Activated CD4-positive, alpha-beta memory T cell treated with anti-CD3 and anti-CD28 coated beads, Interleukin-2, amount 10 ng/mL, durations not matched to agents 7 days and 5 days (primary cell): ENCODE measurements at places on chromosomes 6 and 20.

DNA sequence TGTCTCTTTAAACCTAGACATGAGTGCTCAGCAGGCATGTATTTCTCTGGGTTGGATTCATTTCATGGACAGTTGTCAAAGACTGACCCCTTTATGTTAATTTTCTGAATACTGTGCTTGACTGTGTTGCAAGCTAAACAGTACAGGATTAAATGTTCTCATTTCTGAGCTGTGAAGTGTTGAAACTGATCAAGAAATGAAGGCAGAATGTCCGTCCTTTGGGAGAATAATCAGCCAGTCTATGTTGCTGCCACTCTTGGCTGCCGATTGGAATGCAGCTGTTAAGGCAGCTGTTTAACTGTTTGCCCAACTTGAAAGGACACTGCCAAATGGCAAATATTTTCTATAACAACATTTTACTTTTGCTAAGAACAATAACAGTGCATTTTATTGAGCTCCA, 87.3 kb downstream of the CEP57L1 start:
- no peaks in the 10 kb centered on the region for H3K36me3 ChIP-seq
- no peak for DNase-seq
- no peaks in the 10 kb centered on the region for H3K4me1 ChIP-seq
- no peak overlapping the region for H3K4me3 ChIP-seq
- H3K27me3 ChIP-seq: peaks cover 54% of the 10 kb centered on the region

DNA sequence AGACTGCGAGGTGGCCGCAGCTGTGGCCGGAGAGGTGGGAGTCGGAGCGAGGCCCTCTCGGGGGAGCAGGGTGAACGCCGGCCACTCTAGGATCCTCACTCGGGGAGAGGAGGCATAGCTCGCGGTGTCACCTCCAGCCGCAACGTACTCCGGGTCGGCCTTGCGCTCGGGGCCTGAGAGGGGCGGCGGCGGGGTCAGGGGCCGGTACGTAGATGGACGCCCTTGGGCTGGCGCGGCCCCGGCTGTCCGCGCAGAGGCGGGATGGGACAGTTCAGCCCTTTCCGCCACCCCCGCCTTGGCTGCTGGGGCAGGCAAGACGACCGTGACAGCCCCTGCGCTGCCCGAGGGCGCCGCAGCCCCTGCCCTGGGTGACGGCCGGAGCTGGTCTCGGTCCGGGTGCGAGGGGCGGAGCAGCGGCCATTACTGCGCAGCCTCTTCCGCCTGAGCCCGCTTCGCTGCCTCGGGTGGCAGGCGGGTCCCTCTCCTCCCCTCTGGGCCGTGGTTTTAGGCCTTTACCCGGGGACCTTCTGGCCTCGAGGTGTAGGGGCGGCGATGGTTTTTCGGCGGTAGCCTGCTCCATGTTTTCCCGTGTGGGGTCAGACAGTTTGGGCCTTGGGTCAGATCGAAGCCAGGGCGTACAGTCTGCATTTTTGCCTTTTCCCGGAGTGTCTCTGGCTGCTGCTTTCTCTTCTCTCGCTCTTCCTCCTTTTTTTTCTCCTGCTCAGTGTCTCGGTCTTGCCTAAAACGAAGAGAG, 405 bp downstream of the RNF146 start:
- peak; percentile 59 for DNase-seq
- peaks cover 8% of the 10 kb centered on the region for H3K36me3 ChIP-seq
- peaks cover 4% of the 10 kb centered on the region for H3K27me3 ChIP-seq
- peak overlapping the region; percentile 98 for H3K4me3 ChIP-seq

DNA sequence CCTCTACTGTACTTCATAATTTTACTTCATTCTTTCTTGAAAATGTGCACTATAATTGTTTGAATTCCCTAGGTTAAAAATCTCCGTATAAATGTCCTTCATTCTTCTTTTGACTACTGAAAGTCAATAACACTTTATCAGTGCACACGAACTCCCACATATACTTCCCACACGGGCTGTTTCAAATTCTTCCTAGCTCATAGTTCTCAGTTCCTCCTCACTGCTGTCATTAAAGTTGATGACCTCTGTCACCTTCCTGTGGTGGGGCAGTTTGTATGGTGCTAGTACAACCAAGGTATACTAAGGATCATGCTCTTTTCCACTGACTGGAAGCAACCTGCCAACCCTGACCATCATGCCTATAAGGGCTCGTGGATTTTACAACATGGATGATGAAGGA, 40.0 kb upstream of the CD2AP start:
- DNase-seq: no peak
- no peaks in the 10 kb centered on the region for H3K36me3 ChIP-seq
- no peaks in the 10 kb centered on the region for H3K4me1 ChIP-seq
- H3K4me3 ChIP-seq: no peak overlapping the region

DNA sequence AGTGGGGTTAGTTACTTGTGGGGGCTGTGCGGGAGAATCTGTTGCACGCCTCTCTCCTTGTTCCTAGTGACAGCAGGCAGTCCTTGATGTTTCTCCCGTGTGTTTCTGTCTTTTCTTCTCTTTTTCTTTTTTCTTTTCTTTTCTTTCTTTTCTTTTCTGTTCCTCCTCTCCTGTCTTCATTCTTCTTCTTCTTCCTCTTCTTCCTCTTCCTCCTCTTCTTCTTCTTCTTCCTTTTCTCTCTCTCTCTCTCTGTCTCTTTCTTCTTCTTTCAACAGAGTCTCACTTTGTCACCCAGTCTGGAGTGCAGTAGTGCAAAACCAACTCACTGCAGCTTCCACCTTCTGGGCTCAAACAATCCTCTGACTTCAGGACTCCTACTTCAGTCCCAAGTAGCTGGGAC, 6.8 kb upstream of the AIG1 start:
- no peak overlapping the region for H3K27ac ChIP-seq
- H3K27me3 ChIP-seq: no peaks in the 10 kb centered on the region
- no peak overlapping the region for H3K4me3 ChIP-seq
- no peaks in the 10 kb centered on the region for H3K36me3 ChIP-seq
- peaks cover under 1% of the 10 kb centered on the region for H3K4me1 ChIP-seq
- DNase-seq: no peak

GRCh38 chr6:107275330-107275865, 160.1 kb upstream of the BEND3 start:
- no peaks in the 10 kb centered on the region for H3K27me3 ChIP-seq
- no peak overlapping the region for H3K4me3 ChIP-seq
- no peaks in the 10 kb centered on the region for H3K4me1 ChIP-seq

- no peaks in the 10 kb centered on the region for H3K36me3 ChIP-seq
- no peak overlapping the region for H3K4me3 ChIP-seq
- peaks cover 13% of the 10 kb centered on the region for H3K27me3 ChIP-seq
- no peak for DNase-seq
- no peaks in the 10 kb centered on the region for H3K4me1 ChIP-seq
These were observed 38.9 kb upstream of the NKX2-4 start for GRCh38 chr20:21436205-21436604.

DNA sequence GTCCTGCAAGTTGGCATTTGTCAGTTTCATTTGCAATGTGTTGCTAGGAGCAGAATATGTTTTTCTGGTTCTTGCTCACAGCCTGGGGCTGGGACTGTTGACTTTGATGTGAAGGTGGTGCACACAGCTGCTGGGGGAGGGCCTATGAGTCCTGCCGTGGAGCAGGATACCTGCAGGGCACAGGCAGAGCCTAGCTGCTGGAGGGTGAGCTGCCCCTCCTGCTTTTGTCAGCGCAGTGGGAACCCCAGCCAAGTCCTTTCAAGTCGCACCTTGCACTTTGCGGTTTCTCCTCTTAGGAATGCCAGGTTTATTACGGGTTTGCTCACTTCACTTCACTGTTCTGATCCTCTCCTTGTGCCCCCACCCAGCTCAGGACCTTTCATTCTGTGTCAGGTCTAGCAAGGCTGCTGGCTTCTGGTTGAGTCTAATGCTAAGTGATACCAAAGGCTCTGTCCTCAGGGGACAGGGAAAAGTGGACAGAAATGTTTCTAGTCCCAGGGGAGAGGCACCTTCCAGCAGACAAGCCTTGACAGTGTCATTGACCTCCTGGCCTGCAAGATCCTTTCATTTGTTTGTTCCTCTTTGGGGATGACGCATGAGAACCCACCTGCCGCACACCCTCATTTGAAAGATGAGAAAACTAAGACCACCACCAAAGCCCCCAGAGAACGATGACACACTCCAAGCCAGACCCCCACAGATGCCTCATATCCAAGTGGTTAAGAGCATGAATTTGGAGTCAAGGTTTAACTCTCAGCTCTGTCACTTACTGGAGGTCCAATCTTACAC, 2.7 kb upstream of the SPO11 start:
- H3K27ac ChIP-seq: no peak overlapping the region
- H3K27me3 ChIP-seq: peaks cover 55% of the 10 kb centered on the region
- no peak for DNase-seq
- no peaks in the 10 kb centered on the region for H3K36me3 ChIP-seq
- no peak overlapping the region for H3K4me3 ChIP-seq

DNA sequence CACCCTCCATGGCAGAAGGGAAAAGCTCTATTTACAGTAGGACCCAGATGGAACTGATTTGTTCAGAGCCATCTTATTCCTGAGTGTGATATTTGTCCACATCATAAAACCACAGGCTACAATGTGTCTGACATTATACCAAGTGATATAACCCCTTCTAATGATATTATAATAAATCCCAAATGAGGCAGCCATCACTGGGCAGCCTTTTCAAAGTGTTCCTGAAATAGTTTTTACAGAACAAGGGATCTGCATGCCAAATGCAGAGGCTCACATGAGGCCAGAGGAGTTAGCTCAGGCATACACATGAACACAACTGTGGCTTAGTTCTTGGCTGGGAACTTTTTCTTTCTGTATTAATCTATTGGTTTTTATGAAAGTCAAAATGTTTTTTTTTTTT, 207.7 kb downstream of the MAFB start:
- no peak overlapping the region for H3K27ac ChIP-seq
- no peak for DNase-seq
- H3K36me3 ChIP-seq: no peaks in the 10 kb centered on the region
- H3K27me3 ChIP-seq: no peaks in the 10 kb centered on the region
- no peaks in the 10 kb centered on the region for H3K4me1 ChIP-seq

- no peak overlapping the region for H3K27ac ChIP-seq
- H3K36me3 ChIP-seq: no peaks in the 10 kb centered on the region
- peaks cover under 1% of the 10 kb centered on the region for H3K4me1 ChIP-seq
- H3K4me3 ChIP-seq: no peak overlapping the region
- no peak for DNase-seq
These were observed 299.0 kb upstream of the STXBP5 start for GRCh38 chr6:146905181-146905704.

GRCh38 chr6:79250107-79250514, 15.6 kb upstream of the HMGN3 start:
- DNase-seq: no peak
- H3K27ac ChIP-seq: no peak overlapping the region
- H3K4me1 ChIP-seq: no peaks in the 10 kb centered on the region
- H3K4me3 ChIP-seq: no peak overlapping the region

DNA sequence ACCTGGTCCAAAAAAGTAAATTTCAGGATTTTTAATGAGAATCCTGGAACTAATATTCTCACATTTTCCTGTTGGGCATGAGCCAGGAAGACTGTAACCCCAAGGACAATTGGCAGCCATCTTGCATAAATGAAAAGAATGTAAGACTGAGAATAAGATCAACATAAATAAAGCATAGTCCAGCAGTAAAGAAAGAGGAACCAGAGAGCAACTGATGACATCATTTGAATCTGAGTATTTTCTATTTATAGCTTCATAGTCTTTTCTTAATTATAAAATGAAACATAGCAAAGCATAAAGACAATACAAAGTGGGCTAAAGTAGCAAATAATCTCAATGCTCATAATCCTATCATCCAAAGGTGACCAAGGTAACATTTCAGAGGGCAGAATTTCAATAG, 26.6 kb upstream of the FBXL4 start:
- no peak overlapping the region for H3K27ac ChIP-seq
- H3K36me3 ChIP-seq: no peaks in the 10 kb centered on the region
- DNase-seq: no peak
- no peak overlapping the region for H3K4me3 ChIP-seq
- no peaks in the 10 kb centered on the region for H3K4me1 ChIP-seq
- H3K27me3 ChIP-seq: no peaks in the 10 kb centered on the region

DNA sequence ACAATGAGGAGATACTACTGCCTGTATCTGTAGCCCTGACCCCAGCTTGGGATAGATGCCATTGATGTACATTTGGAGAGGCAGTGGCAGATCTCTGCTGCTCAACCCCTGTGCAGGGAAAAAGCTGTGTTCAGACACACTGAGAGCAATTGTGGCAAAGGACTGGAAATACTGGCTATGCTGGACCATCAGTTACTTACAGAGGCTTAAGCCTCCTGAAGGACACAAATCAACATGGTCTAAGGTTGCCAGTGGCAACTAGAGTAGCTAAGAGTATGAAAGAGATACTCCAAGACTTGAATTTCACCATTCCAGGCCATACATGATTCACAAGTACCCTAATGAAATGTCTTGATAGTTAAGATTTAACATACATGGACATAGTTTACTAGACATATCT, 32.4 kb upstream of the ENPP4 start:
- peaks cover 3% of the 10 kb centered on the region for H3K36me3 ChIP-seq
- DNase-seq: no peak
- no peak overlapping the region for H3K27ac ChIP-seq
- no peaks in the 10 kb centered on the region for H3K4me1 ChIP-seq
- peaks cover 6% of the 10 kb centered on the region for H3K27me3 ChIP-seq

DNA sequence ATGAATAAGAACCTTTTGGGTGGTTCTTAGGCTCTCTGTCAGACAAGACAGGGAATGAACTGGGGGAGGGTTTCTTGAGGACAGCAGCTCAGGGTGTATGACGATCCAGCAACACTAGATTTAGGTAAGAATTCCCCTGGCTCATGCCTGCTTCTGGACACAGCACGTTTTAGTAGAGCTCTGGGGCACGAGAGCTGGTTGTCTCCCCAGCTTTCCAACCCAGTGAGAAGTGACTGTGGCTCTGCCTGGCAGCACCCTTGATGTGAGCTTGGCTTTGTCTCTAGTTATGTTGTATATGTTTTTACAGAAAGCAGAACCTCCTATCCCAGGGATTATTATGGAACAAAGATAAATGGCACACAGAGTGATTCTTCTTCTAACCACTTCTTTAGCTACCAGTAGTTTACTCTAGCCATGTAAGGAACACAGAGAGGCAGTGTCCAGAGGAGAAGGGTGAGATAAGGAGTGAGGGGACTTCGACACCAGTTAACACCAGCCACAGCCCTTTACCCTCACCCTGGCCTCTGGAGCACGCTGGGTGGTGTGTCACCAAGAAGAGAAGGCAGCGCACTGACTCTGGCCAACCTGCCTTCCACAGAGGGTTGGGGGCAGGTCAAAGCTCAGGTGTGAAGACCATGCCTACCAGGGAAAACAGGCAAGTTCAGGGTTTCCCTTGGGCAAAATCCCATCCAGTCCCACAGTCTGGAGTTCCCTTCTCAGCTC, 3.9 kb downstream of the APOBEC2 start:
- peaks cover 8% of the 10 kb centered on the region for H3K36me3 ChIP-seq
- no peak overlapping the region for H3K27ac ChIP-seq
- H3K4me1 ChIP-seq: peaks cover 13% of the 10 kb centered on the region
- no peaks in the 10 kb centered on the region for H3K27me3 ChIP-seq
- DNase-seq: no peak

DNA sequence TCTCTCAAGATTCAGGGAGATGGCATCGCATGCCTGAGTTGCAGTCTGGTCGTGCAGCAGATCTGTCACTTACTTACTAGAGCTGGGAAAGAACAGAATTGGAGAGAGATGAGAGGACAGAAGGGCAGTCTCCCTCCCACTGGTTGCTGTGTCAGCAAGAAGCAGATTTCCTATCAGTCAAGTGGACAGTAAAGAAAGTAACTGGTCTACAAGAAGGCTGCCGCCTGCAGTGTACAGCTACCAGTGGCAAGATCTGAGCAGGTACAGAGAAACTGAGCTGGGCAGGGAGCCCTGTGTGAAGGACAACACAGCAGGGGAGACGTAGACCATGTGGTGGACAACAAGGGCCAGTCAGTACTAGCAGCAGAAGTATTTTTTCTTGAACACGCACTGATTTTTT, 49.5 kb upstream of the PCSK2 start:
- H3K4me3 ChIP-seq: no peak overlapping the region
- H3K27ac ChIP-seq: no peak overlapping the region
- H3K27me3 ChIP-seq: no peaks in the 10 kb centered on the region
- H3K36me3 ChIP-seq: no peaks in the 10 kb centered on the region
- no peak for DNase-seq
